ENCODE measurements at places on chromosomes 7 and 10.

DNA sequence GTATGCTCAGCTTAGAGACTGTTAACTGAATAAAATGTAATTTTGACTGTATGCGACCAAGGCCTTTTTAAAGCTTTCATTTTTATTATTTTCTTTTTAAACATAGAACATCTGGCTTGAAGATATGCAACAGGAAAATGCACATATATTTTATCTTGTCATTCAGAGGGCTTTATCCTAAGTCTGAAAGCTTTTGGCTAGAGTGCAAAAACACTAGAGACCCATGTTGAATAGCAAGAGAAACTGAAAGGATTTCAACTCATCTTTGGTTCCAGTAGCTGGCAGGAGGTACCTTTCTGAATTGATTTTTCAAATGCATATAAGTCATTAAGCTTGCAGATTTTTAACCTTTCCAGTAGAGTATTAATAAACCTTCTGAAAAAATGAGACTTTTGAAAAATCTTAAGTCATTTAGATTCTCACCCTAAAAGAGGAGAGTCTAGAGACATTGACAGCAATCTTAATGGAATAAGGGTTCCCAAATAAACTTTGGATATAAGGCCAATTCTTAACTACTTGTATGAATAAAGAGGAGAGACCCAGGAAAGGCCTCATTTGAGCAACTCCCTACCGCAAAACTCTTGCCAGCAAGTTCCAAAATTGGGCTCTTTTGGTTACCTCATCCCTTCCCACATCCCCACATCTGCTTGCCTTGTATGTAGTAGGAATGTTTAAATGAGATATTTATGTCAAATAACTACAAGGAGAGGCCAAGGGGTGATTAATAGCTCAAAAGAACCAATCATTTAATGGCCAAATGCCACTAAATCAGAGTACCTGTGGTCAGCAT is 454.4 kb downstream of the HTR7 start:
- DNase-seq, result no peak

GRCh38 chr7:107642501-107642900 is 18.1 kb upstream of the SLC26A4 start:
- DNase-seq, result no peak

DNA sequence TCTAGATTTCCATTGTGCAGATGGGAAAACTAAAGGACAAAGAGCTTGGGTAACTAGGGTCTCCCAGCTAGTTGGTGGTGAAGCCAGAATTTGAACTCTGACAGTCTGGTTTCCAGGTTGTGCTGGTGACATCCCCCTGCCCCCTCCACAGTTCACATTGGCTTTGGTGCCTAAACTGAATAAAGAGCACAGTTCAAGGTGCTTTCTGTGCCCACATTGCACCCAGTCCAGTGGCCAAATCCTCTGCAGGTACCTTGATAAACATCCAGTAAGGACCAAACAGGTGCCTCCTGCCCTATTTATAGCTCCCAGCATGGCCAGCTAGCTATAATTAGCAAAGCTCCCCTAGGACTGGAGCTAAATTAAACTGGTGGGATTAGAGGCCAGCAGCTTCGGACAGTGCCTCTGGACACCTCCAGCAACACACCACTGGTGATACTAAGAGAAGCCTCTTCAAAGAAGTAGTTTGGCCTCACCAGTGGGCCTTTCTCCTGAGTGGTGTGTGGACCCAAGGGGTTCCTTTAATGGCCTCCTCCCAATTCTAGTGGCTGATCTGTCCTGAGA is 59.9 kb downstream of the KCNMA1 start:
- no peak for DNase-seq

DNA sequence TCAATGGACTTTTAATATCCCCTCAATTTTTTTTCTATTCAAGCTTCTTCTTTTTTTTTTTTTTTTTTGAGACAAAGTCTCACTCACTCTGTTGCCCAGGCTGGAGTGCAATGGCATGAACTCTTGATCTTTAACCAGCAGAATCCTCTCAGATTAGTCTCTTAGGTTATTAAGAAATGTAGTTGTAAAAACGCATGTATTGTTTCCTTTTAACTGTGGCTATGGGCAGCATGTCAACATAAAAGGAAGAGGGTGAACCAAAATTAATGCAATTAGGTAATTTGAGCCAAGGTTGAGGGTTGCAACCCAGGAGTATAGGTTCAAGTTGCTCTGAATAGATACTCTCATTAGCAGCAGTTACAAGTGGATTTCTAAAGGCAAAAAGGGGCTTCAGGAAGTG is 4.3 kb upstream of the GSTO1 start:
- no peak for DNase-seq

- peak; percentile 44 for DNase-seq
These were observed 558 bp downstream of the ARHGAP22 start for GRCh38 chr10:48604039-48604990.

GRCh38 chr10:119754085-119754484 is 28.2 kb downstream of the INPP5F start:
- no peak for DNase-seq

- DNase-seq, result no peak
These were observed 2.9 kb downstream of the NFKB2 start for GRCh38 chr10:102398172-102399020.

DNA sequence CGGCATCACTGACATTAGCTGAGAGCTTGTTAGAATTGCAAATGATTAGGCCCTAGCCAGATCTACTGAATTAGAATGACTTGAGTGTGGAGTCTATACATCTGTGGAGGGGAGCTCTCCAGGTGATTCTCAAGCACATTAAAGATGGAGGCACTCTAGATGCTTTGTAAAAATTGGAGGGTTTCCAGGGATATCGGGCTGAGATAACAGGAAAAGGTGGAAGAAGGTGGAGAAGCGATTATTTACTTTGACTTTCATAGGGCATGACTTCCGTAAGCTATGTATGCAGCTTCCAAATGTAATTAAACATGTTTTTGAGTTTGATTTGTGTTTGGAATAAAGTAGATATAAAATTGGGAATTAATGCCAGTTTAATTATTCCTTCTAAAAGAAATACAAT is 235.0 kb upstream of the PTN start:
- no peak for DNase-seq

DNA sequence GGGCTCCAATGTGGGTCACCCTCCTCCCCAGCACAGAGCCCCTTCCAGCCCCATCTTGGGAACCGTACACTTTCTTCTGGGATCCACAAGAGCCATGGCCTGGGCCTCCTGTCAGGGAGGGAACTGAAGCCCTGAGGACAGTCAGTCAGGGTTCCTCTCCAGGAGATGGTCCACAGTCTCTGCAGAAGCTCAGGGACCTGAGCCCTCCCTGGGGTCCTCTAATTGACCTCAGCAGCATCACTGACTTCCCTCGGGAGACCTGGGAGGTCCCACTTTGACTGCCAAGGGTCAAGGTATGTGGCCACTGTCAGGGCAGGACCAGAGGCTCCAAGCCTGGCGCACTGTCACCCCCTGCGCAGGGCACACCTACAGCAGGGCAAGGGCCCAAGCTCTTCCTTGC is 32.3 kb downstream of the NOD1 start:
- no peak for DNase-seq

- no peak for DNase-seq
These were observed 3.4 kb downstream of the BNIP3 start for GRCh38 chr10:131978366-131978765.

DNA sequence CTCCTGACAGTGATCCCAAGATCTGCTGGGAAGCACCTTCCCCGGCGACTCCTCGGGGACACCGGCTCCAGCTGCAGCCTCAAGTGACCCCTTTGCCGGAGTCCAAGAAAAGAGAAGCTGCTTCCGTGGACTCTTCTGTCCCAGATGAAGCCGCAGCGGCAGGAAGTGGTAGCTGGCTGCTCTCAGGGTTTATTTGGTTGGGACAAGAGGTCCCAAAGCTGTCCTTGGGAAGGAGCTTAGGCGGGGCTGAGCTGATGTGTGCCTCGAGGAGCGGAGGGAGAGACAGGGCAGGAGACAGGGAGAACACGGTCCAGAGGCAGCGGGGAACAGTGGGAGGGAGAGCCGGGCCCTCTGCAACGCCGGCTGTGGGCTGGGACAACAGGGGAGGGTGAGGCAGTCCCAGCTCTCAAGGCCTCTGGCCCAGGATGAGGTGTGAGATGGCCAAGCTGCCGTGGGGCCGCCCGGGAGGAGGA is 13.1 kb upstream of the FAM20C start:
- no peak for DNase-seq

- DNase-seq, result no peak
These were observed 51.0 kb upstream of the PPP2R2D start for GRCh38 chr10:131849591-131850382.

DNA sequence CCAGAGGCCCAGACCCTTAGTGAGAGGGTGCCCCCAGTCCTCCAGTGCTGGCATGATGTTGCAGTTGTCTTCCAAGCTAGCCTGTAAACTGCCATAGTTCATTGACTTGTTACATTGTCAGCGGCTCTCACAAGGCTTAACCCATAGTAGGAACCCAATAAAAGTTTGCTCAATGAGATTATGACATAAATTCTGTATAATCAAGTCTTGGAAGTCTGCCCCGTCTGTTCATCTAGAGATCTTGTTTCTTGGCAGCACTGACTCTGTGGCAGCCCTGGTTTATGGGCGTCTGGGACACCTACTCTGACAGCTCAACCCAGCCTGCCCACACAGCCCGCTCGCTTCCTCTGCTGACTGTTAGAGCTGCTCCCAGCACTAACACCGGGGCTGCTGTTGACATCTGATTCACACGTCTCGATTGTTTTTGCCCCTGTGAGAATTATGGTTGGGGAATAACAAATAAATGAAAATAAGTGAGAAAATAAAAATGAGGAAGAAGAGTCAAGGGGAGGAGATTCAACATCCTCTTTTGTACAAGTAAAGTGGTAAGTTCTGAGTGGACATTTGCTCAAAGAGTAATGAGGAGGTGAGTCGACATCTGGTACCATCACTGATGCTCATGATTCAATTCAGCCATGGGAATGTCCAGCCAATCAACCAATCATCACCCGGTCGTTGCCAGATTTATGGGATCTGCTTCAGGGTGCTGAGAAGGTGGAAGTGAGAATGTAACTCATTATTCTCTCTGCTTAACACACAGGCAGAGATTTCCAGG is 160.8 kb downstream of the SPAG6 start:
- no peak for DNase-seq
